Endodermal cell (in vitro differentiated cells): ENCODE measurements at places on chromosomes 16 and 17.

DNA sequence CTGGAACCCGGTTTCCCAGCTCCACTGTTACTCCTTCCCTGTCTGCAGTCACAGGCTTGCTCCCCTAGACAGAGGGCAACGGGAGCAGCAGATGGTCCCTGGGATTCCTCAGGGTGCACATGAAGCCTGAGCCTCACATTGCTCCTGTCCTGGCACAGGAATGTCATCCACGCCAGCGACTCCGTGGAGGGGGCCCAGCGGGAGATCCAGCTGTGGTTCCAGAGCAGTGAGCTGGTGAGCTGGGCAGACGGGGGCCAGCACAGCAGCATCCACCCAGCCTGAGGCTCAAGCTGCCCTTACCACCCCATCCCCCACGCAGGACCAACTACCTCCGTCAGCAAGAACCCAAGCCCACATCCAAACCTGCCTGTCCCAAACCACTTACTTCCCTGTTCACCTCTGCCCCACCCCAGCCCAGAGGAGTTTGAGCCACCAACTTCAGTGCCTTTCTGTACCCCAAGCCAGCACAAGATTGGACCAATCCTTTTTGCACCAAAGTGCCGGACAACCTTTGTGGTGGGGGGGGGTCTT is 1.6 kb upstream of the DECR2 start:
- H3K4me3 ChIP-seq: no peak overlapping the region
- no peaks in the 10 kb centered on the region for H3K27me3 ChIP-seq
- peak; percentile 56 for DNase-seq
- H3K36me3 ChIP-seq: no peaks in the 10 kb centered on the region
- peaks cover 3% of the 10 kb centered on the region for H3K4me1 ChIP-seq
- no peak overlapping the region for H3K27ac ChIP-seq

DNA sequence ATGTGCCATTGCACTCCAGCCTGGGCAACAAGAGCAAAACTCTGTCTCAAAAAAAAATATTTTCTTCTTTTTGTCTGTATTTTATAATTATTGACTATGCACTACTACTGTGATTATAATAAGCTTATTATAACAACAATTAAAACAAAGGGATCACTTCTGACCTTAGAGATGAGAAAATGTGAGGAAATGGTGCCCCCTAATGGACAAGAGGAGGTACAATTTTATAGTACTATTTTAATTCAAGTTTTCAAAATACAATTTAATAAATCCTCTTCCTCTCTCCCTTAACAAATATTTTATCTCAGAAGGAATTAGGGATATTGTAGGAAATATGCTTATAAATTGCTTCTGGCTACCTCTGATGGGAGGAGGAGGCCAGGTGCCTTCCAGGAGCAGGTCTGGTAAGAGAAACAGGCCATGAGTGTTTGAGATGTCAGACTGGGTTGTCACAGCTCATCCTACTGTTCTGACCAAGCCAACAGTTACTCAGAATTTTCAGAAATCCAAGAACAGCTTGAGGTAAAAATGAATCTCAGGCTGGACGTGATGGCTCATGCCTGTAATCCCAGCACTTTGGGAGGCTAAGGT is 14.0 kb downstream of the VPS53 start:
- peaks cover 27% of the 10 kb centered on the region for H3K36me3 ChIP-seq
- no peaks in the 10 kb centered on the region for H3K4me1 ChIP-seq
- no peak overlapping the region for H3K27ac ChIP-seq
- H3K4me3 ChIP-seq: no peak overlapping the region
- no peaks in the 10 kb centered on the region for H3K27me3 ChIP-seq
- DNase-seq: no peak

DNA sequence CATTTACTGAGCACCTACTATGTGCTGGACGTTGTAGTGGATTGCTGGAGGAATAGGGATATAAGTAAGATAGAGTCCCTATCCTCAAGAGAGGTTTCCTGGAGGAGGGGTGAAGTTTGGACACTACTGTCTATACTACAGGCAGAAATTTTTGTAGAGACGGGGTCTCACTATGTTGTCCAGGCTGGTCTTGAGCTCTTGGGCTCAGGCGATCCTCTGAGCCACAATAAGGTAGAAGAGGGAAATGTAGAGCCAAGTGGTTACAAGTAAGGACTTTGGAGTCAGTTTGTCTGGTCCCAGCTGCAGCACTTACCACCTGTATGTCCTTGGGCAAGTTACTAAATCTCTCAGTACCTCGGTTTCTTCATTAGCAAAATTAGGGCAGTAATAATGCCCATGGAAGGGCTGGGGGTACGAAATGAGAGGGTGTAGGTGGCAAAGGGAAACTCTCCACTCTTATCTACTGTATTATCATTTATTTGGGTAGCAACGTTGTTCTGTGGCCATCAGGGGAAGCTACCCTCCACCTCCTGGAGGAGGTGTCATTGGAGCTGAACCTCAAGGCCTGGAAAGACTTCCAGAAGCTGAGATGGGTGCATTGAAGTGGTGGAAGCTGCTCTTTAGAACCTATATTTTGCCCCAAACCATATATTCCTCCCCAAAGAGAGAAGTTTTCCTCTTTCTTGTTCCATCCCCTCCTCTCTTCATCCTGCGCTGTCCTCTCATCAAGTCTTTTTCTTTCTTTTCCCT is 34.9 kb upstream of the DHX8 start:
- H3K27me3 ChIP-seq: no peaks in the 10 kb centered on the region
- peaks cover 14% of the 10 kb centered on the region for H3K4me1 ChIP-seq
- H3K27ac ChIP-seq: no peak overlapping the region
- no peak overlapping the region for H3K4me3 ChIP-seq

GRCh38 chr16:85750146-85750826 is 610 bp downstream of the C16orf74 start:
- H3K36me3 ChIP-seq: no peaks in the 10 kb centered on the region
- peak; percentile 81 for DNase-seq
- H3K27me3 ChIP-seq: peaks cover 25% of the 10 kb centered on the region

- no peaks in the 10 kb centered on the region for H3K4me1 ChIP-seq
- H3K4me3 ChIP-seq: no peak overlapping the region
- no peak for DNase-seq
- H3K27ac ChIP-seq: no peak overlapping the region
- H3K36me3 ChIP-seq: no peaks in the 10 kb centered on the region
Observed at GRCh38 chr16:57647136-57647875, 18.9 kb downstream of the ADGRG1 start.

- DNase-seq: no peak
- no peak overlapping the region for H3K4me3 ChIP-seq
- no peaks in the 10 kb centered on the region for H3K27me3 ChIP-seq
- H3K27ac ChIP-seq: no peak overlapping the region
- H3K36me3 ChIP-seq: no peaks in the 10 kb centered on the region
Observed at GRCh38 chr16:12375046-12375740, 398.7 kb downstream of the SNX29 start.

- H3K27ac ChIP-seq: no peak overlapping the region
- no peak for DNase-seq
- peaks cover 8% of the 10 kb centered on the region for H3K36me3 ChIP-seq
- H3K27me3 ChIP-seq: no peaks in the 10 kb centered on the region
Observed at GRCh38 chr16:77306075-77306474, 106.9 kb downstream of the SYCE1L start.

DNA sequence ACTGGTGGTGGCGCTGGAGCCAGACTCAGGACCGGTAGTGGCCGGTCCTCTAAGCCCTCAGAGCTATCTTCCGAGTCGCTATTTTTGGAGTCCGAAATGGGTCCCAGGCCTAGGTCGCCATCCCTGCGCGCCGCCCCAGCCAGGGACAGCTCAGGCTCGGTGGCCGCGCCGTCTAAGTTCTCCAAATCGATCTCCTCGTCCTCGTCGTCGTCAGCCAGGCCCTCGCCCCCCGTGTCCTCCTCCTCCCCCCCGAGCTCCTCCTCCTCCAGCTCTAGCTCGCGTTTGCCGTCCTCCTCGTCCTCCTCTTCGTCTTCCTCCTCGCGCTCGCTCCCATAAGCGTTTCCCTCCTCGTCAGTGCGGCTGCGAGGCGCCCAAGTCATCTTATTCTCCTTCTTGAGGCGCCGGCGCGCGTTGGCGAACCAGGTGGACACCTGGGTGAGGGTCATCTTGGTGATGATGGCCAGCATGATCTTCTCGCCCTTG is 1.6 kb downstream of the IRX3 start:
- H3K27me3 ChIP-seq: peaks cover 83% of the 10 kb centered on the region
- no peaks in the 10 kb centered on the region for H3K4me1 ChIP-seq
- H3K27ac ChIP-seq: no peak overlapping the region
- H3K36me3 ChIP-seq: no peaks in the 10 kb centered on the region
- H3K4me3 ChIP-seq: peak overlapping the region; percentile 74

DNA sequence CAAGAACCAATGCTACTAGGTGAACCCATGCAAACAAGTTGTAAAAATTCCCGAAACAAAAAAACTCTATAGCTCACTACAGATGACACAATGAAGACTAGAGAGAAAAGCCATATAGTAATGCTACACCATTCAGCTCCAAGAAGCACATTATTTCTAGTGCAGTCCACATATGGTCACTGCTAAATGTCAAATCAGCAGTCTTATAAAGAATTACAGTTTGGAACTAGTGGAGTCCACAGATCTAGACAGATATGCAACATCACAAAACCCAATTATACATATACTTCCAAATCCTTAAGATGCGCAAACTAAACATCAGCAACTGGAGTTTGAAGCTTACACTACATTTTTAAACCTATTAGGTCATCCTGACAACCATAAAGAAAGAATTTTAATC is 33.5 kb downstream of the GPATCH8 start:
- H3K4me1 ChIP-seq: peaks cover 4% of the 10 kb centered on the region
- DNase-seq: no peak
- H3K27ac ChIP-seq: no peak overlapping the region
- H3K27me3 ChIP-seq: no peaks in the 10 kb centered on the region
- H3K4me3 ChIP-seq: no peak overlapping the region

DNA sequence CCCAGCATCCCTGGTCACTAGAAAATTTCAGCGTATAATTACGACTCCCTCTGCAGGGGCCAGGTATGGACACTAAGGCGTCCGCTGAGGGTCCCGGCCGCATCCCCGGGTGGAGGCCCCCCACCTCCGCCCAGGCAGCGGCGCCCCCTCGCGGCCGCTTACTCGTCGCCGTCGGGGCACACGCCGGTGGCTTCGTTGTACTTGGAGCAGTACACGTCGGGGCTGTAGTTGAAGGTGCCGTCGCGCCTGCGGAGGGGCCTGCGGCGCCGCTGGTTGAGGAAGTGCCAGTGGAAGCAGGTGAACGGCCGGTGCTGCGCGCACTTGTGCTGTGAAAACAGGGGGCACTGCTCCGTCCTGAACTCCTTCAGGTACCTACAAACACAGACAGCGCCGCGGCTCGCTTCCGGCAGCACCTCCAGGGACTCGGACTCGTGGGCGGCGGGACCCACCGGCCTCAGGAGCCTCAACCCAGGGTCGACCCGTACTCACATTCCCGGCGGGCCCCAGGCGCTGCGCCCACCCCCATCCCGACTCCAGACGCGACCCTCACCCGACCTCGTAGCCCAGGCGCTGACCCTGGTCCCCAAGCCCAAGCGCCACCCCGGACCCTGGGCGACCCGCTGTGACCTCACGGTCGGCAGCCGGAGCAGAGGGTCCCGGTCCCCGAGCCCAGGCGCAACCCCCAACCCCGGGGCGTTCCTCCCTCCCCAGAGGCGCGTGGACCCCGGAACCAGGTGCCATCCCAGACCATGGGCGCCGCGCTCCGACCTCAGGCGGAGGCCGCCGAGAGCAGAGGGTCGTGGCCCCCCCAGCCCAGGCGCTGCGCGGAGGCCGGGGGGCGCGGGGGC is 596 bp downstream of the UNKL start:
- DNase-seq: peak; percentile 89
- peak overlapping the region; percentile 77 for H3K4me3 ChIP-seq
- no peak overlapping the region for H3K27ac ChIP-seq
- peaks cover 9% of the 10 kb centered on the region for H3K36me3 ChIP-seq
- no peaks in the 10 kb centered on the region for H3K27me3 ChIP-seq

DNA sequence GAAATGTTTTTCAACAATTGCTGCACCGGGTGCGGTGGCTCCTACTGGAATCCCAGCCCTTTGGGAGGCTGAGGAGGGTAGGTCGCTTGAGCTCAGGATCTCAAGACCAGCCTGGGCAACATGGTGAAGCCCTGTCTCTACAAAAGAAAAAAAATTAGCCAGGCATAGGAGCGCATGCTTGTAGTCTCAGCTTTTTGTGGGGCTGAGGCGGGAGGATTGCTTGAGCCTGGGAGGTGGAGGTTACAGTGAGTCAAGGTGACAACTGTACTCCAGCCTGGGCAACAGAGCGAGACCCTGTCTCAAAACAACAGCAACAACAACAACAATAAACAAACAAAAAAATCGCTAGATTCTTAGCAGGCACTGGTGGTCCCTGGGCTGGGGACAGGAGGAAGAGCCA is 28.5 kb downstream of the IL21R start:
- no peaks in the 10 kb centered on the region for H3K36me3 ChIP-seq
- H3K4me3 ChIP-seq: no peak overlapping the region
- DNase-seq: no peak
- no peak overlapping the region for H3K27ac ChIP-seq
- H3K4me1 ChIP-seq: no peaks in the 10 kb centered on the region

DNA sequence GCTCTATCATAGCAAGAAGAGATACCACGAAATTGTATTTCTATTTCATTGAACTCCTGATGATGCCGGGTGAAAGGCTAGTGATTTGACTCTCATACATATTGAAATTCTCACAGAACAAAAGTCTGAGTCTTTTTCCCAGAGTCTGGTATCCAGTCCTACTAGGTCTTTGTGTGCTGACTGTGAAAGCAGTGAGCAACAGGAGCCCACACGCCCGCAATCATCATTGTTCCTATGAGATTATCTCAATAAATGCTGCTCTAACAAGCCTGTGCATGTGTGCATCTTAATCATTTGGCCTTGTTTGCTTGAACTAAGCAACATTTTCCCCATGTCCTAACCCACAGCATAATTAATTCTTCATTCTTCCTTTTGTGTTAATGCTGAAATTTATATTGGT is 1466.0 kb downstream of the CDH11 start:
- DNase-seq: no peak
- no peaks in the 10 kb centered on the region for H3K27me3 ChIP-seq
- H3K27ac ChIP-seq: peak overlapping the region; percentile 33
- no peak overlapping the region for H3K4me3 ChIP-seq
- H3K4me1 ChIP-seq: no peaks in the 10 kb centered on the region

GRCh38 chr17:61168506-61168905 is 231.1 kb upstream of the TBX2 start:
- H3K4me1 ChIP-seq: no peaks in the 10 kb centered on the region
- no peak for DNase-seq
- no peaks in the 10 kb centered on the region for H3K36me3 ChIP-seq
- no peak overlapping the region for H3K4me3 ChIP-seq

GRCh38 chr16:64615630-64616280 is 506.1 kb downstream of the CDH11 start:
- peak overlapping the region; percentile 41 for H3K27ac ChIP-seq
- peaks cover 4% of the 10 kb centered on the region for H3K4me1 ChIP-seq
- H3K36me3 ChIP-seq: no peaks in the 10 kb centered on the region
- DNase-seq: peak; percentile 89
